Esophagus muscularis mucosa (tissue), 4 donors: ENCODE measurements at places on chromosomes 11 and 22. TPM values are rescaled to one million over a fixed set of nuclear protein-coding genes. Genes with fewer than 3 reads are reported as not detected.

Gene KRTAP5-2
- not detected for total RNA-seq

DNA sequence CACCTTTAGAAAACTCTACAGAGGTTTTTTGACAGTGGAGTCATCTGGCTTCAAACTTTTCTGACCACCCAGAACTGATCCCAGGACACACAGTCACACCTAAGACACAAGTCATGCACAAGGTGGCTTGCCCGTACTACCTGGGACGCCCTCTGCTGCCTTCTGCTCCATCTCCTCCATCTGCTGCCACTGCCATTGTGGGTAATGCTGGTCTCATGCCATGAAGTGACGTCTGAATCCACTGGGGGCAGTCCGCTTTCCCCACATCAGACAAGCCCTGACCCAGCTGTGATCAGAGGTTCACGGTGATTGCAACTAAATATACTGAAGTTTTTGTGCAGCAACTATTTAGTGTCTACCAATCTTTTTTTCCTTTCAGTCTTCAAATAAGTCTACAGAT, 5.4 kb upstream of the NDUFS8 start:
- no peaks in the 10 kb centered on the region for H3K27me3 ChIP-seq
- H3K36me3 ChIP-seq = no peaks in the 10 kb centered on the region
- no peak overlapping the region for H3K27ac ChIP-seq

GRCh38 chr11:16011396-16011795, 344.9 kb downstream of the SOX6 start:
- H3K27me3 ChIP-seq = no peaks in the 10 kb centered on the region
- no peak overlapping the region for H3K4me3 ChIP-seq
- DNase-seq = no peak
- H3K4me1 ChIP-seq = no peaks in the 10 kb centered on the region
- H3K27ac ChIP-seq = no peak overlapping the region

DNA sequence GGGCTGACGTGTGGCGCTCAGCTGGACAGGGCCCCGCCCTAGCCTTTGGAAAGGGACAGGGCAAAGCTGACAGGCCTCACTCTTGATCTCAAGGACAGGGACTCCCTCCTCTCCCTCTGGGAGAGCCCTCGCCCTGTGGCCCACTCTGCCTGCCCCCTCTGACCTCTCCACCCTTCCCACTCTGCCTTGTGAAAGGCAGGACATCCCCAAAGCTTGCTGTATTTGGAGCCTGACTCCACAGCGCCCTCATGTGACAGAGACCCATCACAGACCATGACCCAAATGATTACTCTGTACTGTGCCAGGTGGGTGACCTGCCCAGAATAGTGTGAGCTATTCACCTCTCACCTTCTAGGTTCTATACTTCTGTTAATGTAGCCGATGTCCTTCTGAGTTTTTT, 18.8 kb downstream of the P2RY2 start:
- H3K27me3 ChIP-seq = no peaks in the 10 kb centered on the region
- H3K27ac ChIP-seq = no peak overlapping the region
- H3K4me3 ChIP-seq = no peak overlapping the region
- no peaks in the 10 kb centered on the region for H3K36me3 ChIP-seq
- H3K4me1 ChIP-seq = peaks cover 48% of the 10 kb centered on the region

- DNase-seq = no peak
- peaks cover 9% of the 10 kb centered on the region for H3K4me1 ChIP-seq
- no peak overlapping the region for H3K4me3 ChIP-seq
Observed at GRCh38 chr11:118084247-118084646, 2.5 kb downstream of the SMIM35 start.

DNA sequence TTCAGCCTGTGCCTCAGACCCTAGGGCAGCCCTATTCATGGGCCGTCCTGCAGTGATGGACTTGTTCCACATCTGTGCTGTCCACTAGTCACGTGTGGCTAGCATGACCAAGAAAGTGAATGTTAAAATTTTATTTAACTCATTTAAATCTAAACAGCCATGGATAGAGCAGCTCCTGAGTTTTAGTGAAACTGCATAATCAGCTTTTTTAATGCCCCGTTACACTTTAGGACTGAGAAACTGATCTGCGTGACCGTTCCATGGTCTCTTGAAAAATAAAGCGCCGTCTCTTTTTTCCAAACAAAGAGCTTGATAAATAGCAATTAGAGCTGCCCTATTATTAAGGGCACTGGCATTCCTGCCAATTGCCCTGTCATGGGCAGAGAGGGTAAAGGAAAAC, 76.5 kb upstream of the SNX19 start:
- no peaks in the 10 kb centered on the region for H3K27me3 ChIP-seq
- DNase-seq = no peak
- H3K36me3 ChIP-seq = no peaks in the 10 kb centered on the region
- no peaks in the 10 kb centered on the region for H3K4me1 ChIP-seq

DNA sequence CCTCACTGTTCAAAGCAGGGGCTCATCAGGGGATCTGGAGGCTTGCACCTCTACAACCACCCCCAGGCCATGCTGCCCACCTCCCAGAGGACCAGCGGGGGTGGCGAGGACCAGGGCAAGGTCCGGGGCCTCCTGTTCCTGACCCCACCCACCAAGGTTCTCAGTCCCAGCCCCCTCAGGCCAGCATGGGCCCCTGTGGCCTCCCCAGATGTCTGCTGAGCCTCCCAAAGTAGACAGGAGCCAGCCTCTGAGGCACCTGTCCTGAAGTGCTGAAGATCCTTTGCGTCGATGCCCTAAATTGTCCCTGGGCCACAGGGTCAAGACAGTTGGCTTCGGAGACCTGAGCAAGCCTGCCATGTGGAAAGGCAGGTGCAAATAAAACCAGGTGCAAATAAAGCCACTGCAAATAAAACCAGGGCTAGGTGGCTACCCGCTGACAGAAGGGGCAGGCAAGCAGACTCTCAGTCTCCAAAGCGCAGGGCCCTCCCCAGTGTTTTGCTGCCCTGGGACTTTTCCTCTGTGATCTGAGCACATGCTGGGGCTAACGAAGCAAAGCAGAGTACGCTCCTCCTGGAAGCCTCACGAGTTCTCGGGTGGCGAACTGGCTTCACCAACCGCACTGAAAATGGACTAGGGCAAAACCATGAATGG, 22.4 kb upstream of the ARFGAP3 start:
- no peak for DNase-seq
- H3K27me3 ChIP-seq = no peaks in the 10 kb centered on the region
- H3K4me1 ChIP-seq = peaks cover 10% of the 10 kb centered on the region
- peaks cover 100% of the 10 kb centered on the region for H3K36me3 ChIP-seq
- H3K4me3 ChIP-seq = no peak overlapping the region

DNA sequence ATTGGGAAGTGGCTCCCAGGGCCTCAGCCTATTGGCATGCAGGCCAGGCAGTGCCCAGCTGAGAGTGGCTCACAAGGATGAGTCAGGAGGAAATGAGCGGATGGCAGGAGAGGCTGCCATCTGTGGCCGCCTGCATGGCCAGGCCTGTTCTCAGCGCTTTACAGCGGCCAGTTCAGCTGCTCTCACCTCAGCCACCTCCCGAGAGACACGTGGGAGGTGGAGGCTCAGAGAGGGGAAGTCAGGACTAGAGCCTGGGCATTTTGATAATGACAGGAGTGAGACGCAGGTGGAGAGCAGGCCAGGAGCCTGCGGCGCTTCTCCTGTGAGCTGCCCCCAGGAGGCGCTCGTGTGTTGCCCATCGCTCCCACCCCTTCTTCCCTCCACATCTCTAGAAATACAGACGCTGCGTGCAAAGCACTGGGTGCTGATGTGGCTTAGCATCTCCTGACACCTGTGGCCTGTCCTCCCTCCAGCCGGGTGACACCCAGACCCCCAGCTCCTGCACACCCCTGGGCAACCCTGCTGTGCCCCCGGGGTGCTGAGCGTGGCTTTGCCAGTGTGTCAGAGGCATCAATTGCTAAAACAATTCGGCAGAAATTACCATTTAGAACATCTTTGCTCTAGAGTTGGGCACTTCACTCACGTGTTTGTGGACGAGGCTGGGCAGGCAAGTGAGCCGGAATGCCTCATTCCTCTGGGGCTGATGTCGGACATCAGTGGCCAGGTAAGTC, 21.4 kb upstream of the PANX2 start:
- H3K4me1 ChIP-seq = peaks cover 4% of the 10 kb centered on the region
- H3K27ac ChIP-seq = no peak overlapping the region
- peaks cover 7% of the 10 kb centered on the region for H3K27me3 ChIP-seq
- DNase-seq = no peak

Gene ASPHD2
- total RNA-seq = 0.42 TPM

DNA sequence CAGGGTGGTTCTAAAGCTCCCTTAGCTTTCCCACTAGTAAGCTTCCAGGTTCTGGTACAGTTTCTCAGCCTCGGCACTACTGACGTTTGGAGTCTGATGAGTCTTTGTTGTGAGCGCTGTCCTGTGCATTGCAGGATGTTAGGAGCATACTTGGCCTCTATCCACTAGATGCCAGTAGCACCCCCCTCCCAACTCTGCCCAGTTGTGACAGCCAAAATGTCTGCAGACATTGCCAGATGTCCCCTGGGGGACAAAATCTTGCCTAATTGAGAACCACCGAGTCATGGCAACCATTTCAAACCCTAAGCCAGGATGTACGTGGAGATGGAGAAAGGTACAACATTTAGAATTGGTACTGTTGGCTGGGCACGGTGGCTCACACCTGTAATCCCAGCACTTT, 68.7 kb downstream of the PTPRJ start:
- DNase-seq = no peak
- no peaks in the 10 kb centered on the region for H3K36me3 ChIP-seq
- no peak overlapping the region for H3K27ac ChIP-seq
- peaks cover 9% of the 10 kb centered on the region for H3K4me1 ChIP-seq

DNA sequence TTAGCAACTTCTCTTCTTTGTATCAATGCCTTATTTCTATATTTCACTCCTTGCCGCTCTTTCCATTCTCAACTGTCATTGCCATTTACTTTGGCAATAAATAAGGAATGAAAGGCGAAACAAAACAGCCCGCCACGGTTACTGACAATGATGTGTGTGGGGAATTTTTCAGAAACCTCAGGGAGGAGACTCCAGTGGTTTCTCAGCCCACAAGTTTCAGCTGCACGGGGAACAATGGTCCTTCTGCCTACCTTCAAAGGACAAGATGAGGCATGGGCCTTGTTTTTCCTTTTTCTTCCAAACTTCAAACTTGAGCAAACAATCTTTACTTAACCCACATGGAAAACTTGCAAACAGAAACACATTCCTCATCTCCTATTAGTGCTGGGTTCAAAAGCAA, 409.4 kb downstream of the METTL15 start:
- H3K36me3 ChIP-seq = no peaks in the 10 kb centered on the region
- H3K27me3 ChIP-seq = no peaks in the 10 kb centered on the region
- H3K4me1 ChIP-seq = no peaks in the 10 kb centered on the region
- no peak overlapping the region for H3K4me3 ChIP-seq
- H3K27ac ChIP-seq = no peak overlapping the region
- DNase-seq = no peak

DNA sequence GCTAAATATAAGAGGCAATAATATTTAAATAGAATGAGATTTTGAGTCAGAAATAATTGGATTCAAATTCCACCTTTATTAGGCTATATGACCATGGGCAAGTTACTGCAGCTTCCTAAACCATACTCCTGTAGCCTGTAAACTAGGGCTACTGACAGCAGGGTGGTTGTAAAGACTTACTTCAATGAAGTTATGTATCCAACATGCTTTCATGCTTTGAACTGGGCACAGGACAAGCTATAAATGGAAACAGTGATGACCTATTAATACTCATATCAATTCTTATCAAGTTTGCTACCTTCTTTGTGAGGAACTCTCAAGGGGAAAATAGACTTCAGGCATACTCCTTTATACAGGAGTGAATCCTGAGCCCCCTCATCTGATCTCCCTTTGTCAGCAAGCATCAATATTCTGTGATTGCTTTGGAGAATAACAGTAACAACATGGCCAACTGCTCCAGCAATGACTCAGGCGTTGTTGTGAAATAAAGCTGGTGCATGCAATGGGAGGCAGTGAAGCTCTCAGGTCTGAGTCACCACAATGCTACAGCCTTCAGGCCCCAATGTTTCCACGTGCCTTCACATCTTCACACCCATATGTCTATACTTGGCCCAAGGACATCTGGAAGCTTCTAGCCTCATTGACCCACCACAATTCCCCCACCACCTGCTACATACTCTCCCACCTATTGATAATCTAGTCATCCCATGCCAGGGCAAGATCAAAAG, 102.5 kb downstream of the KCNA4 start:
- H3K27me3 ChIP-seq = no peaks in the 10 kb centered on the region
- no peak for DNase-seq
- H3K36me3 ChIP-seq = no peaks in the 10 kb centered on the region
- H3K27ac ChIP-seq = no peak overlapping the region
- no peaks in the 10 kb centered on the region for H3K4me1 ChIP-seq

DNA sequence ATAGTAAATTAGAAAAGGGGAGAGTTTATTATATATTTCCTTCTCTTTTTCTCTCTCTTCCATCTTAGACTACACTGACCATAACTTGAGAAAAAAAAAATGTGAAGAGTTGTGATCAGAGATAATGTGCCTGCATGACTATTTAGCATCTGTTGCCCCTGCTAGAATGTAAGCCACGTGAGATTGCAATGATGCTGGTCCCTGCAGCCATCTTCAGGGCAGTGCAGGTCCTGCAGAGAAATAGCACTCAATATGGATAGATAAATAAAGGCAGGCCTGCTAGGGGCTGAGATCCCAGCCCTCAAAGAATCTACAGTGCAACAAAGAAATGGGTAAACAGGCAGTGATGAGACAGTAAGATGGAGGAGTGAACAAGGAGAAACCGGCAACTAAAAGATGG, 7.8 kb upstream of the DKK3 start:
- no peaks in the 10 kb centered on the region for H3K27me3 ChIP-seq
- H3K27ac ChIP-seq = no peak overlapping the region
- no peak overlapping the region for H3K4me3 ChIP-seq
- no peaks in the 10 kb centered on the region for H3K36me3 ChIP-seq

GRCh38 chr22:43238526-43239006, 51.6 kb upstream of the TTLL12 start:
- H3K27ac ChIP-seq = no peak overlapping the region
- peaks cover 24% of the 10 kb centered on the region for H3K4me1 ChIP-seq
- H3K36me3 ChIP-seq = no peaks in the 10 kb centered on the region
- no peak overlapping the region for H3K4me3 ChIP-seq
- no peak for DNase-seq

GRCh38 chr22:46803031-46803880, 40.8 kb downstream of the TBC1D22A start:
- DNase-seq = no peak
- H3K36me3 ChIP-seq = peaks cover 59% of the 10 kb centered on the region
- no peak overlapping the region for H3K4me3 ChIP-seq
- no peak overlapping the region for H3K27ac ChIP-seq
- peaks cover 15% of the 10 kb centered on the region for H3K4me1 ChIP-seq

Gene SHANK2
- 12.8 TPM for total RNA-seq

GRCh38 chr11:126129727-126130671, 67.3 kb upstream of the CDON start:
- H3K27ac ChIP-seq = peak overlapping the region; percentile 53
- H3K36me3 ChIP-seq = no peaks in the 10 kb centered on the region
- peaks cover 56% of the 10 kb centered on the region for H3K4me1 ChIP-seq
- DNase-seq = no peak

Gene SCO2
- not detected for total RNA-seq
